ENCODE measurements at places on chromosomes 12 and 14.

- no peak for DNase-seq
Measured at GRCh38 chr14:33925235-33925634, 25.6 kb downstream of the EGLN3 start.

DNA sequence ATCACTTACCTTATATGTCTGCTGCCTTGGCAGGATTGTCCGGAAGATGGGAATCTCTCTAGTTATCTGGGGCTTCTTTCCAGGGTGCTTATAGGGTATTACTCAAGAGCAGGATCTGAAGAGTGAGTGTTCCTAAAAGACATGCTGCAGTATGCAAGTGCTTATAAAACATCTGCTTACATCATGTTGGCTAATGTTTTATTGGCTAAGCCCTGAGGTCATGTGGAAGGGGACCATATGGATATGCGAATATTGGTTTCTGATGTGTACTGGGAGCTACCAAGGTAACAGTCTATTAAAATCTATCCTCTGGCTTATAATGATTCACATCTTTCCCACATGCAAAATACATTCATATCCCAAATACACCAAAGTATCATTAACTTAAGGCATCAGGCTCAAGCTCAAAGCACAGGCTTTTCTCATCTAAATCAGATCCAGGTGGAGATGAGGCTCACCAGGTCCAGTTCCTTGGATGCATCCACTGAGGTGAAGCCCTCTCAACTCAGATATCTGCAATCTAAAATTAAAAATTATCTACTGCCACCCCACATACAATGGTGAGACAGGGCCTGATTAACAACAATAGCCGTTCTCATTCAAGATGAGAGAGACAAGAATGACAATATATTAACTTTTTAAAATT, 29.8 kb downstream of the LRRIQ1 start:
- no peak for DNase-seq

DNA sequence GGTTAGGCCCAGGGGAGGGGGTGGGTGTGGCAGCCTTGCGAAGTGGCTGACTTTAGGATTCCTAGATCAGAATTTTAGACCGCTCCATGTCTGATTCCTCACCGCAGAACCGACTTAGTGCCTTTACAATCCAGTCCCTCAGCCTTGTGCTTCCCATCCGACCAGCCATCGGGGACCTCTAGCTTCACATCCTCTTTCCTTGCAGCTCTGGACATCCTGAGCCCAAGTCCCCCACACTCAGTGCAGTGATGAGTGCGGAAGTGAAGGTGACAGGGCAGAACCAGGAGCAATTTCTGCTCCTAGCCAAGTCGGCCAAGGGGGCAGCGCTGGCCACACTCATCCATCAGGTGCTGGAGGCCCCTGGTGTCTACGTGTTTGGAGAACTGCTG, 557 bp downstream of the COPS7A start:
- peak; percentile 45 for DNase-seq

DNA sequence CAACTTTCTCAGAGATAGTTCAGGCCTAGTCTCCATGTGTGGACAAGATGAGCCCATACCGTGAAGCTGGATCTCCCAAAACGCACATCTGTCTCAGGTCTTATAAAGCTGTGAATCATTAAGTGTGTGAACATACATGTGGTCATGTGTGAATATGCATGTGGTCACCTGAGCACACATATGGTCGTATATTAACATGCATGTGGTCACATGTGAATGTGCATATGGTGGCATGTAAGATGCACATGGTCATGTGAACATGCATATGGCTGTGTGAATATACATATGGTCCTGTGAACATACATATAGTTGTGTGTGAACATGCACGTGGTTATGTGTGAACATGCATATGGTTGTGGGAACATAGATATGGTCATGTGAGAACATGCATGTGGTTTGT, 172.5 kb upstream of the PZP start:
- no peak for DNase-seq

GRCh38 chr12:132620113-132620898, 1.7 kb downstream of the P2RX2 start:
- DNase-seq: no peak

DNA sequence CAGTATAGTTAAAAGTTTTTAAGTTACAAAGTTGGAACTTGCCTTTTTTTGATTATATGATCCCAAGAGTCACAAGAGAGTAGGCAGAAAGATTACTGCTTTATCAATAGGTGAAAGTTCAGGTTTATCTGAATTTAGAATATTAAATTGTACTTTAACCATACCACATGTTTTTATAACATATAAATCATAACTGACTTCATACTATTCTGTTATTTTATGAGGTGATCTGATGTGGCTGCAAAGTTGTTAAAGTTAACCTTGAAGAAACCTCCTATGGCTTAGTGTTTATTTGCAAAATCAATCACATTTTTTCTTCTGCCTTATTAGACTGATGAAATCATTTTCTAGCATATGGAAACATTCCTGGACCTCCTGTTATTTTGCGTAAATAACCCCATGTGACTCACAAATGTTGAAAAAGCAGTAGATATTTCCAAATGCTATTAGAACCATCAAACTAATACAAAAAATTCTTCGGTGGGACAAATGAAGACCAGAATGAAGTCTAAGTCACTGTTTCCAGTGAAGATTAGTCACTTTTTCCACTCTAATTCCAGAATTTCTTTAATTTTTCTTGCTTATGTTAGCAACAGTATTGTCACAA, 132.1 kb downstream of the RAD51B start:
- no peak for DNase-seq

- no peak for DNase-seq
Measured at GRCh38 chr14:24240110-24240918, 2.1 kb downstream of the TINF2 start.

- peak; percentile 27 for DNase-seq
Measured at GRCh38 chr14:101716956-101717662, 44.4 kb upstream of the PPP2R5C start.

DNA sequence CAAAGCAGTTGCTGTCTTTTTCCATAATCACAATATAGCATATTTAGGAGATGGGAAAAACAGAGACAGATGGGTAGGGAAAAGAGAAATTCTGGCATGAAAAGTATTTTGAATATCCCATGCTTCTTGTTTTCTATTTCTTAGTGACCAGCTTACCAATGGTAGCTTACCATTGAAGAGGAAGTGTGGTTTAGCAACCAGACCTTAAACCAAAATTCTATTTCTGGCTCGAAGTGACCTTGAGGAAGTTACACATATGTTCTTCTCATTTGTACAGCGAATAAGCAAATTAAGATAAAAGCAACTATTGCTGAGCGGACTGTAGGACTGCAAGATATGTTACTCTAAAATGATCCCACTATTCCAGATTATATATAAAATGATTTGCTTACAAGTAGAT, 82.9 kb downstream of the FGD4 start:
- no peak for DNase-seq

GRCh38 chr12:64124511-64125197, 97.4 kb downstream of the KICS2 start:
- DNase-seq: no peak

DNA sequence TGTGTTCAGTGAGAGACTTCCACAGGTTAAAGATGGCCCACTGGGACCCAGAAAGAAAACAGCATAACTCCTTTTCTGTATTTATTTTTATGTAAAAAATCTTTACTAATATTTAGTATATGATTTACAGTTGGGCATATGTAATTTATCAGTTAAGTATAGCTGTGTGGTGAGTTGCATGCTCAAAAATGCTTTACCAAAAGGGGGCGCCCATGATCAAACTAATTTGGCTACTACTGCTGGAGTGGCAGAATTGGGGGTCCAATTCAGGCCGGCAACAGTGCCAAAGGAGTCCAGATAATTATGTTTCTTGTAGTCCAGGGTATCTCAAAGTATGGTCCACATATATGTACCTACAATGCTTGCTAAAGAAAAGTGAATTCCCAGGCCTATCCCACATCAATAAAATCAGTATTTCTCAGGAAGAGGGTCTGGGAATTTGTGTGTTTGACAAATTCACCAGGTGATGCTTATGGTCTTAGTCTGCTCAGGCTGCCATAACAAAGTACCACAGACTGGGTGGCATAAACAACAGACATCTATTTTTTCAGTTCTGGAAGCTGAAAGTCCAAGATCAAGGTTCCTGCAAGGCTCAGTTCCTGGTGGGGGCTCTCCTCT, 152.0 kb downstream of the KTN1 start:
- DNase-seq: peak; percentile 27

GRCh38 chr14:22112004-22112403, 438.4 kb upstream of the OR4E1 start:
- peak; percentile 33 for DNase-seq

DNA sequence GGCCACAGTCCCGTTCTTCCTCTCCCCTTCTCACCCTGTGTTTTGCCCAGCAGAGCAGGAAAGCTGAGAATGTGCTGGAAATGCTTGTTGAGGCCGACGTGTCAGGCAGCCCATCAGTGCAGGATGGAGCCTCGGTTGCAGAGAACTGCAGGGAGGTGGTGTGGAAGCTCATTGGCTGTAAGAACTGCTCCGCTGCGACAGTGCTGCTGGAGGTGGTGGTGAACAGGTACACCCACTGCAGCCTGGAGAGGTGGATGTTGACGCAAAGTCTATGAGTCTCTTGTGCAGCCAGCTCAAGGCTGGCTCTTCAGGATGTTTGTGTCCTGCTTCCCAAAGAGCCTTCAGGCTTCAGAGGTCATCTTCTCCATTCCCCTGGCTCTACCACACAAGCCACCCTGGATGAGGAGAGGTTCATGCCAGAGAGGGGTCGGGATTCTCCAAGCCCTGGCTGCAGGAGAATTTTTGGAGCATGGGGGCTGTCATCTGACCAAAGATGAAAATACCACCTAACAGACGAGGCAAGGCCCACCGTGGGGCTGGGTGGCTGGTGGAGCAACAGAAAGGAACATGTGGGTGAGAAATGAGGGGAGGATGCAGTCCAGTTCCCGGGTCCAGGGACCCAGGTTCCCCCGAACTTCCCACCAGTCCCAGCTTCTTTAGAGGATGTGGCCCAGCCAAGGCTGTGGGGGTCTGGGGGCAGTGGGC, 174.1 kb upstream of the PRMT8 start:
- DNase-seq: no peak

DNA sequence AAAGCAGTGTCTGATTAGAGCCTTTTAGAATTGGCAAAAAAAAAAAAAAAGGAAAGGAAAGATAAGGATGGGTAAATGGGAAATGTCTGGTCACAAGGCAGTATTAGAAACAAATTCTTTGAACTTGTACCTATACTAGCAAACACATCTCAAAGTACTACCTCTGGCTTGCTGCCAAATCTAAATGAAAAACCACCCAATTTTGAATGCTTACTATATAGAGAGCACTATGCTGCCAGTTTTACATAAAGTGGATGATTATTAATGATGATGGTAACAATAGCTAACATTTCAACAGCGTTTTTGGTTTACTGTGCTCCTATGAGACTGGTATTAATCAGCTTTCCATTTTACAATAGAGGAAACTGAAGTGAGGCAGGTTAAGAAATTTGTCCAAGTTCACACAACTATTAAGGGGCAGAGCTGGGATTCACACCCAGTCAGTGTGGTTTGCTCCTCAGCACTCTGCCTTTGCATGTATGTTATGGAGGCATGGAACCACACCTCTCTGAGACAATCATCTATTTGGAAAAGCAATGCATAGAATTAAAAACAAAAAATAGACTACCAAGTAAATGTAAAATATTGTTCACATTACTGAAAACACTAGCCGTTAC, 34.2 kb downstream of the ATP2B1 start:
- DNase-seq: no peak

GRCh38 chr12:49568442-49569162, 660 bp upstream of the MCRS1 start:
- no peak for DNase-seq

- peak; percentile 11 for DNase-seq
Measured at GRCh38 chr12:12349711-12350665, at the start of gene MANSC1. Gene MANSC1, minus strand, starts transcription at chr12:12350242. Its CDS starts 6,928 bp downstream, at chr12:12343314.

GRCh38 chr14:68816183-68816942, 23.5 kb upstream of the ZFP36L1 start:
- DNase-seq: peak; percentile 97

DNA sequence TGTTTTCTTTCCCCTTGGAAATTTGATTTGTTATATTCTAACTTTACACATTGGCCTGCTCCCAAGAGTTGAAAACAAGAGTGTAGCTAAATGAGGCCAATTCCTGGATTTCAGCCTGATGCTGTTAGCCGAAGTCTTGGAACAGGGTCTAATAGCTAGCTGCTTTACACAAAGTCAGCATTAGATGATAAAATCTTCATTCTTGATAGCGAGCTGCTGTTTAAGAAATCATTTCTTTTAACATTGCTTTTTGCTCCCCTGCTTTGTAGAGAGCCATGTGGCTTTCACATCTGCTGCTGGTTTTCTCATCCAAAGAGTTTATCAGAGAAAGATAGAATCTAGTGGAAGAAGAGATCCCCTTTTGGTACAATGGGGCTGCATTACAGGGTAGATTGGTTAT, 22.3 kb downstream of the FBXW8 start:
- no peak for DNase-seq

DNA sequence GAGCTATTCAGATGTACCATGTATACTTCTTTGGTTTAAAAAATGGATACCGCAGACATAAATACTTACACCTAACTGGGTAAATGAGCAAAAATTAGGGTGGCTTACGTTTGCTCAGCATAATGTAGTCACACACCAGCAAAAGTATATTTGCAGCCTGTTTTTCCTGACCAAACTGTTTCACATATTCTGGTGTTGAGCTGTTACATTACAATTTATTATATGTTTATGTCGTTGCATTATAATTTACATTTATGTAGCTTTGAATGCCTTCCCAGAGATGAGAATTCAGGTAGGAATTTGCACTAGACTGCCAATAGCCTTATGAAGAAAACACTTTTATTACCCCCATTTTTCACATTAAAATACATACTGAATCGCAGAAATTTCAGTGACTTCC, 183.3 kb downstream of the PTPRO start:
- no peak for DNase-seq

- no peak for DNase-seq
Measured at GRCh38 chr12:96457191-96457930, 32.0 kb upstream of the CFAP54 start.

DNA sequence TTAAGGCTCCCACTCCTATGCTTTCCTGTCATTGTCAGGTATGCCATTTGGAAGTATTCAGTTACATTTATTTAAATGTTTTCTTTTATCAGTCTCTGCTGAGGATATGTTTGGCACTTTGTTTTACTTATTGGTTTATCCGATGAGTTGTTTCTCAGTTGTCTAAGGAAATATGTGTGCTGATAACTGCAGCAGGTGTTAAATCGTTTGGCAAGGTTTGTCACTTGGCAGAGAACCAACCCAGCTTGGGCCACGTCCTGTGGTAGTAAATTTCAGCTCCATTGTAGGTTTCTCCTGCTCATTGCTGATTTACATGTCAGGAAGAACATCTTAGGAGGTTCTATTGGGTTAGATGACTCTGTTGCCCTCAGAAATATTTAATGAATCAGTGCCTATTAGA, 22.0 kb upstream of the MGST1 start:
- no peak for DNase-seq

DNA sequence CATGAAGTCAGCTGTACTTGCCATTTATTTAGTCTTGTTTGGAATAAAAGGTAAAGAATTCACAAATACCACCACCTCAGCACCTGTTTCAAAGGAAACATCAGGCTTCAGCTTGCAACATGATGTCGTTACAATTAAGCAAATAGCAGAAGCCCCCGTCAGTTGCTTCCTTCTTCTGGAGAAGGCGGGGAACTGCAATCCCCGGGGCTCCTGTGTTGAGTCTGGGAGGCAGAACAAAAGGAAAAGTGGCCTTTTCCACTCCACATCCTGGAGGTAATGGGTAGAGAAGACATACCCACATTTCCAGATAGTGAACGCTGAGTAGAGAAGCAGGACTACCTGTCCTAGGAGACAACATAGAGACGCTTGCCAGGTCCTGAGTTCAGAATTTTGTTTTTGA, 92.8 kb downstream of the DNAH10 start:
- DNase-seq: no peak

GRCh38 chr12:22981711-22982110, 356.7 kb downstream of the ETNK1 start:
- no peak for DNase-seq

- no peak for DNase-seq
Measured at GRCh38 chr12:12486661-12487240, 75.9 kb downstream of the DUSP16 start.
